AG09319 (cell line): ENCODE measurements at places on chromosomes 6 and 20.

DNA sequence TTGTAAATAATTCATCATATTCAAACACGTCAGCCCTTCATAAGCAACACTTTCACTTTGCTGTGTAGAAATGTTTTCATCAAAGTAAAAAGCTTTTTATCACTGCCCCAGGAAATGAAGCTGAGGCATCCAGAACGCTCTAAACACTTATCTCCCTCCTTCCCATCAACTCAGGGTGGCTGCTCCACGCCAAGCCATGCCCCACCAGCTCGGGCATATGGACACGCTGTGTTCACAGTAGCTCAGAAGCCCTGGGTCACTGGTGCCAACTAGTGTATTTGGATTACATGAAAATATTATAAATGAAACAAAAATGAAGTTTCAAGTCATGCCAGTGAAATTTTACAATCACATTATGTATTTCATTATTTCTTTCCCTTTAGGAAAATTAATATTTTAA lies 10.3 kb downstream of the PDE10A start:
- DNase-seq: no peak

DNA sequence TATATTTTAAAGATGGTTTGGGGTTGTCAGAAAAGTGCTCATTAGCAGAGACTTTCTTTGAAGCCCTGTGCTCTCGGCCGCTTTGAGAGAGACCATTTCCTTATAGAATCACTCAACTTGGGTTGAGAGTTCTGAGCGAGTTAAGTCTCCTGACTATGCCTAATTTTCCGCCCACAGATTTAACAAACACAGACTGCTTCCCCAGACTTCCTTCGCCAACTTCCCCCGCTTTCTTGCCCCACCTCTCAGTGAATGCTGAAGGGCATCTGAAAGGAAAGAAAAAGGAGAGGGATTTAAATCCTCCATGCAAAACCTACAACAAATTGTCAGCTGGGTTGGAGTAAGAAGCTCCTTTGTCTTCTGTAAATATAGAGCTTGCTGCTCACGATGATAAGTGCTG lies 224.0 kb downstream of the EYA2 start:
- no peak for DNase-seq

- no peak for DNase-seq
These were observed 43.6 kb downstream of the TSPYL4 start for GRCh38 chr6:116210316-116210715.

DNA sequence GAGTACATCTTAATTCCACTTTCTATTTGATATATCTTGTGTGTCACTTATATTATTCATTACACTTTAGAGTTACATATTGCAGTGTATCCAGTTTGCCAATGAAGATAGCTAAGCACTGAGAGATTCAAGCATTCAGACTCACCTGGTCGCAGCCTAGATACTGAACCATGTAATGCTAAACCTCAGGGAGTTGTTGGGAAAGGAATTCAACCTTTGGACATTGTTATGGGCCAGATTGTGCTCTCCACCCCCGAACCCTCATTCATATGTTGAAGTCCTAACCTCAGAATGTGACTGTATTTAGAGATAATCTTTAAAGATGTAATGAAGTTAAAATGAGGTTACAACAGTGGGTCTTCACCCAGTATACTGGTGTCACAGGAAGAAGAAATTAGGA lies 13.8 kb upstream of the KIF16B start:
- DNase-seq: no peak

GRCh38 chr20:16608277-16608650 lies 35.0 kb upstream of the KIF16B start:
- DNase-seq: no peak

DNA sequence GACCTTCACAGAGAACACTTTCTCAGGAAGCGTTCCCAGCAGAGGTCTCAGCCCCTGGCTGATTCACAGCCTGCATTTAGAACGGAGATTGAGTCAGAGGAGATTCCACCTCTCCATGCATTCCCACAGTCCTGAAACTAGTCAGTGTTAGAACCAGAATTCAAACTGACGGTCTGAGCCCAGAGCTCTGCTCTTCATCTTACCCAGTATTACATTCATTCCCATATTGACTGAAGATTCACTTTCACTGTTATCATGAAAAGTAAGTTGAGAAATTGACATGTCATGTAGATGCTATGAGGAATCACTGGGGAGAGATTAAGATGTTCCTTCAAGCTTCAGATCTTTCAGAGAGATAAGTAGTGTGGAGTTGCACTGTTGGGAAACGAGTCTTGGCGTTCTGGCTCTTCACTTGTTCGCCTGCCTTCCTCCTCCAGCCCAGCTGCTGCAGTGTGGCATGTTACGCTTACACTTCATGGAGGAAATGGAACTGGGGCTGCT lies 28.3 kb downstream of the MAS1 start:
- DNase-seq: no peak

DNA sequence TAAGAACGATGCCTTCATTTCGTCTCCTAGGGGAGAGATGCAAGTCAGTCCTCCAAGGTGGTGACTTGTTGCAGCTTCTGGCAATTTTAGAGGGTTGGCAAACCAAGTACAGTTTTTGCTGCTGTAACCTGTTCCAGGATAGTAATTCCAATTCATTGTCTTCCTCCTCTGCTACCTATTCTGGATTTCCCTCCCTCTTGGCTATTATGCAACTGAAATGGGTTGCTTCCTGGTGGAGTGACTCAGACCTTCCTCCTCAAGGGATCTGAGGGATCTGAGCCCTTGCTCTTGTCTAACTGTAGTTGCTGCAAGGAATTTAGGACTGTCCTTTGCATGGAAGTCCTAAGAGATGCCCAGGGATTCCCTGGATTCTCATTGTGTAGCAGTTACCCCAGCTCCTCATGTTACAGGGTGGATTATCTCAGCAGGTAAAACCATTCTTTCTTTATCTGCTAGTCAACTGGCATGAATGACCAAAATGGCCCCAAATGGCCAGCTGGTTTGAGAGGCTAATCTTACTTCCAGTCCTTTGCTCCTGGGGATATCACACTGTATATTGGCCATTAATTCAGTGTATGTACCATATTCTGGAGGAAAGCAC lies 17.6 kb upstream of the ELMO2 start:
- no peak for DNase-seq

GRCh38 chr6:75331151-75331550 lies 46.6 kb upstream of the TMEM30A start:
- peak; percentile 15 for DNase-seq

DNA sequence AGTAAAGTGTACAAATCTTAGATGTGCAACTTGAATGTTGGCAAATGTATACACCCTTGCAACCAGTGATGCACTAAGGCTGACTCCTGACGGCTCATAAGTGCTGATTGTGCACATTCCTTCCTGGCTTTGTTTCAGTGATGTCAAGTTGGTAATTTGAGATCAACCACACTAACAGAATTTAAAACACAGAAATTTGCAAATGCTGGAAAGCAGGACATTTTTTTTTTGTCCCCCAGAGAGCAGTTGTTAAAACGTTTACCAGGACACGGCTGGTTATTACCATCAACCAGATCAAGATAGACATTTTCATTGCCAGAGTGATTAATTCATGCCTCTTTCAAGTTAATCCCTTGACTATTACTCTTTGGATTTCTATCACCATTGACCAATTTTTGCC lies 735.6 kb downstream of the RFPL4B start:
- DNase-seq: peak; percentile 38

DNA sequence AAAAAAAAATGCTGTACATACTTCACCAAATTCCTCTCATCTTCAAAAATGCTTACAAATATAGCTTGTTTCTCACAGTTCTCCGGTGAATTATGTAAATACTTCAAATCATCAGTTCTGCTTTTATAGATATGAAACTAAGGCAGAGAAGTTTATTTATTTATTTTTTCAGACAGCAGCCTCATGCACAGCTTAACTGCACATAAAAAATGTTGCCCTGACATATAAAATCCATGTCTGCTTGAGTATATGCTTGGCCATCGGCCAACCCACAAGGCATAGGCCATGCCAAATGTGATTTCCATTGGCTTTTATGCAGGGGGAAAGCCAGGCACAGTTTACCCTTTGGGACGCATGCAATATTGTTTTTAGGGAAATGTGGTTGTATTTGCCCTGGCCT lies 57.3 kb upstream of the PHACTR2 start:
- no peak for DNase-seq

DNA sequence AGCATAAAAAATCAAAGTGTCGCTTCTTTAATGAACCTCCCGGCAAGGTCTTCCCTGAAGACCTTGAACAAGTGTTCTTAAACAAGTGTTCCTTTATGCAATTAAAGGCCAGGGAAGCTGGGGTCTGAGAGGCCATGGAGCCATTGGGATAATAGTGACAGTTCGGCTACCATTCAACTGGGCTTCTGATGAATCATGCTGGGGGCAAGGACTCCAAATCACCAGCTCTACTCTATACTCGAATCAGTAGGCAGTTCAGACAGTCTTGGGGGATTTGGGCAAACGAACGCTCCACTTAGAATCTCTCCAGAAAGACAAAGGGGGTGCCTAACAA lies 34.7 kb upstream of the EZR start:
- DNase-seq: no peak

DNA sequence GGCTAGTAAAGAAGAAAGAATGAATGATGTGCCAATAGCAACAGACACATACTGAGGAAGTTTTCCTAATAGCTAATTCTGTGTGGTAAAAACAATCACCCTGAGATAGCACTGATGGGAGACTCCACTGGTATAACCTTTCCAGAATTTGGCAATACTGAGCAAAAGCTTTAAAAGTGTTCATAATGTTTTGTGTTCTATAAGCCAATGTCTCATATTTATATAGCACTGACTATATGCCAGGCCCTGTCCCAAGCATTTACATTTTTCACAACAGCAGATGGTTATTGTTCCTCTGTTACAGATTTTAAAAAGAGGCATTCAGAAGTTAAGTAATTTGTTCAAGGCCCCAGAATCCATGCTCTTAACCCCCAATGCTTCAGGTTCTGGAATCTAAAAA lies 108.0 kb upstream of the DST start:
- no peak for DNase-seq

GRCh38 chr6:87099472-87099871 lies 4.6 kb upstream of the CGA start:
- DNase-seq: no peak

DNA sequence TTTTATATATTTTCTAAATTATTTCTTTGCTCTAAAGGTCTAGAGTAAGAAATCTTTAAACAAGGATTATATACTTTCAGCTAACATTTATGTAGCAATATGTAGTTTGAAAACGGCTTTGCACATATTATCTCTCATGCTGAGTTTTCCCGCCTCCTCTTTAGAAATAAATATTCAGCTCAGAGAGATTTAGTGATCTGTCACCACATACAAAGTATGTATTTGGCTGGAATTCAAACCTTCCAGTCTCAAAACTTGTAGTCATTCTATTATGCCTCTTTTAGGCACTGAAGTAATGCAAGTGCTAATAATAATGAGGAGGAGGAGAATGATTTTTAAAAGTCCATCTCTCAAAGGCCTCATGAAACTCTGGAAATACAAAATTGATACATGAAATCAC lies 525.0 kb downstream of the GRIK2 start:
- DNase-seq: no peak

- DNase-seq: no peak
These were observed 6.4 kb downstream of the FUCA2 start for GRCh38 chr6:143505111-143505510.

- no peak for DNase-seq
These were observed 9.5 kb upstream of the SFT2D1 start for GRCh38 chr6:166351715-166352285.

DNA sequence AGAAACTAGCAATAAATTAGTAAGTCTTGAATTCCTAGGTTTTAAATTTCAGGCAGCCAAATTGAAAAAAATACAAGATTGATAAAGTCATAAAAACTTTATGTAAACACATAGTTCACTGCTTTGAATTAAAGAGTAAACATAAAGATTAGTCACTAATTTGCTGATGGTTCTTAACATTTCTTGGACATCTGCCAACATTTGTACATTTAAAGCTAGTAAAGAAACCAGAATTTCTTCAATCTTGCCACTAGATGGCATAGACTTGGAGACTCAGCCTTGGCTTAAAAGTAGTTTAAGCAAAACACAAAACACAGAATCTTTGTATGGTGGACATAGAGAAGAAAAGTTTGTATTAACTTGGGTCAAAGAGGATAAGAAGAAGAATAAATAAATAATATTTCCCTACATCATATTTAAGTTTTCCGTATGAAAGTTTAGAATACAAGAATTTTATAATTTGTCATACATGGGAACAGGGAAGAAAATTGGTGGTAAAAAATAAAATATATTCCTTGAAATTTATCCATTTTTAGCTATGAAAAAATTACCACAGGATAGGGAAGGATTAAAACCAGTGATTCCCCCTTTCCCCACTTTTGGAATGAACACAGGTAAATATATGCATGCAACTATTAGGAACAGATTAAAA lies 41.7 kb upstream of the FAM135A start:
- peak; percentile 53 for DNase-seq

- DNase-seq: peak; percentile 81
These were observed 157.4 kb upstream of the ZNF217 start for GRCh38 chr20:53750827-53751619.

- no peak for DNase-seq
These were observed 273.1 kb downstream of the CLIC5 start for GRCh38 chr6:45742591-45742990.

GRCh38 chr6:155324172-155324571 lies 9.9 kb upstream of the TFB1M start:
- no peak for DNase-seq

DNA sequence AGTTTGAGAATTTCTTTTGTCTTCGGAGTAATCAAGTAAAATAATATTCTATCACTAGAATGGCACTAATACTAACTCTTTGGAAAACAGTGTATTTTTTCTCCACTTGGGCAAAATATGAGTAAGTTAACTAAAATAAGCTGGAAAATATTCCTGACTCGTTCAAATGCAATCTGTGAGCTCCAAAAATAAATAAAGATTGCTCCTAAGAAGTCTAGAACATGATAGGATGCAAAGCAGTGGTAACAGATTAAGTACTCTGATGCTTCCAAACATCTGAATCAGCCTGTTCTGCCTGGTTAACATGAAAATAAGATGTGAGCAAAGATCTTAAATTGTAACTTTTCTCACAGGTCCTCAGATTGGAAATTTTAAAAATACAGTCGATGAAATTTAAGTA lies 285.1 kb upstream of the ID4 start:
- DNase-seq: no peak

- DNase-seq: no peak
These were observed 35.9 kb downstream of the CDC40 start for GRCh38 chr6:110216140-110216539.

GRCh38 chr6:7580537-7580926 lies 9.5 kb upstream of the SNRNP48 start:
- no peak for DNase-seq
